Activated CD8-positive, alpha-beta T cell treated with anti-CD3 and anti-CD28 coated beads, Interleukin-2, amount 10 ng/mL, durations not matched to agents 7 days and 5 days (primary cell): ENCODE measurements at places on chromosomes 13 and 19. TPM values are rescaled to one million over a fixed set of nuclear protein-coding genes. Genes with fewer than 3 reads are reported as not detected.

F2RL3 gene
- 0.34 TPM for total RNA-seq

MEGF8 gene
- 5.0 TPM for total RNA-seq

TICAM1 gene
- total RNA-seq = 14.0 TPM

MAMSTR gene
- 1.3 TPM for total RNA-seq

SWSAP1 gene
- 3.4 TPM for total RNA-seq

GRIK5 gene
- 0.73 TPM for total RNA-seq

CD22 gene
- total RNA-seq = 0.52 TPM

CYP4F8 gene
- not detected for total RNA-seq

ZNF431 gene
- 22.6 TPM for total RNA-seq

LGALS7B gene
- total RNA-seq = not detected

- peaks cover 7% of the 10 kb centered on the region for H3K4me1 ChIP-seq
- H3K27ac ChIP-seq = no peak overlapping the region
- H3K36me3 ChIP-seq = no peaks in the 10 kb centered on the region
- H3K27me3 ChIP-seq = no peaks in the 10 kb centered on the region
These were observed 53.9 kb downstream of the MCF2L start for GRCh38 chr13:113022745-113023574.

DNA sequence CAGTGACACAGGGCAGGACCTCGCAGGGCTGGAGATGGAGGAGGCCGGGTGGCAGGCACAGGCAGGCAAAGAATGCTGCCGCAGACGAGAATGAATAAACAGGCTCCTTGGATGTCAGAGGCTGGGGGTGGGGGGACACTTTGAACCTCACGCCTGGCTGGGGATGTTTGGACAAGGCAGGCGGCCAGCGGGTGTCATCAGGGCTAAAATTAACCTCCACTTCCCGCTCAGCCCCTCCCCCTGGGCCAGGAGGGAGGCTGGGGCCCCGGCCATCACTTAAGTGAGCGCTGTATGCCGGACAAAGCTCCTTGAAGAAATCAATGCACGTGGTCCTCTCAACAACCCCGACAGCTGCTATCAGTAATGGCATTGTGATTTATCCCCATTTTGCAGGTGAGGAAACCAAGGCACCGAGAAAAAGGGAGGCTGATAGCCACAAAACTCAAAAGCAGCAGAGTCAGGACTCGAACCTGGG is 10.3 kb upstream of the FUT5 start:
- no peaks in the 10 kb centered on the region for H3K4me1 ChIP-seq
- no peak for DNase-seq
- no peak overlapping the region for H3K27ac ChIP-seq
- H3K4me3 ChIP-seq = no peak overlapping the region
- H3K27me3 ChIP-seq = peaks cover 5% of the 10 kb centered on the region

DNA sequence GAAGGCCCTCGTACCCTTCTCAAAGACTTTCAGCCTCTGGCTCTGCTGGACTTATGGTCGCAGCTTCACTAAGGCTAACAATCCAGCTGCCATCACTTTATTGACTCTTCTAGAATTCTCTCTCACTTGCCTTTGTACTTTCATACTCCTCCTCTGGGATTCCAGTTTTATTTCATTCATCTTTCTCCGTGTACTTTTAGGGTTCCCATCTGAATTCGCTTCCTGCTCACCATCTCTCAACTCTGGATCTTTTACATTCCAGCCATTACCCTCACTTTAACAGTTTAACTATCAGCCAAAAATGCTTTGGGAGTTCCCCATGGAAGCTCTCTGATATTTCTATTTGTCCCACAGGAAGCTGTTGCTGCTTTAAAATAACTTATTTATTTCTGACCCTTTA is 149.3 kb upstream of the KL start:
- DNase-seq = no peak
- no peaks in the 10 kb centered on the region for H3K27me3 ChIP-seq
- H3K36me3 ChIP-seq = peaks cover 4% of the 10 kb centered on the region
- no peaks in the 10 kb centered on the region for H3K4me1 ChIP-seq

DNA sequence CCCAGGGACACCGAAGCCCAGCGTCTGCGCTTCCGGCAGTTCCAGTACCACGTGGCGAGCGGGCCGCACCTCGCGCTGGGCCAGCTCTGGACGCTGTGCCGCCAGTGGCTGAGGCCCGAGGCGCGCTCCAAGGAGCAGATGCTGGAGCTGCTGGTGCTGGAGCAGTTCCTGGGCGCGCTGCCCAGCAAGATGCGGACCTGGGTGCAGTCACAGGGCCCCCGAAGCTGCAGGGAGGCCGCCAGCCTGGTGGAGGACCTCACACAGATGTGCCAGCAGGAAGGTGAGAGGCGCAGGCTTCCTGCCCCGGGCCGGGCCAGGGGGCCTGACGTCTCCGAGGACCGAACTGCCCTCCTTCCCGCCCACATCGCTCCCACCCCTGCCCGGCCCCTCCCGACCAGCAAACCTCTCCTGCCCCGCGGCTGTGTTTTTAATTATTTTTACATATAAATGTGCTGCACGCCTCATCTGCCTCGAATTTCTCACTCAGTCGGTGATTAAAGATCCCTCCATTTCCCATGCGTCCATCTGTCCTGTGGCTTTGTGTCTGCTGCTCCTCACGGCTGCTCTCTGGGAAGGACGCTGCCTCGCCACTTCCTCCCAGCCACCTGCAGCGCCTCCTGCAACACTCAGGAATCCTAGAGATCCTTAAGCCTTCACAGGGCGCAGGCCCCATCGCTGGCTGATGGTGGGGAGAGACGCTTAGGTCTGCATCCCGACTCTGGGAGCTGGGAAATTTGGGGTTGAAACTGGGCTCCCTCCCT is 4.3 kb downstream of the ZSCAN1 start:
- peaks cover 2% of the 10 kb centered on the region for H3K4me1 ChIP-seq
- DNase-seq = no peak
- no peak overlapping the region for H3K4me3 ChIP-seq
- H3K27me3 ChIP-seq = peaks cover 4% of the 10 kb centered on the region

GRCh38 chr19:5250127-5250659 is 90.4 kb downstream of the PTPRS start:
- H3K27me3 ChIP-seq = no peaks in the 10 kb centered on the region
- no peak for DNase-seq
- no peaks in the 10 kb centered on the region for H3K36me3 ChIP-seq
- H3K4me1 ChIP-seq = no peaks in the 10 kb centered on the region

DNA sequence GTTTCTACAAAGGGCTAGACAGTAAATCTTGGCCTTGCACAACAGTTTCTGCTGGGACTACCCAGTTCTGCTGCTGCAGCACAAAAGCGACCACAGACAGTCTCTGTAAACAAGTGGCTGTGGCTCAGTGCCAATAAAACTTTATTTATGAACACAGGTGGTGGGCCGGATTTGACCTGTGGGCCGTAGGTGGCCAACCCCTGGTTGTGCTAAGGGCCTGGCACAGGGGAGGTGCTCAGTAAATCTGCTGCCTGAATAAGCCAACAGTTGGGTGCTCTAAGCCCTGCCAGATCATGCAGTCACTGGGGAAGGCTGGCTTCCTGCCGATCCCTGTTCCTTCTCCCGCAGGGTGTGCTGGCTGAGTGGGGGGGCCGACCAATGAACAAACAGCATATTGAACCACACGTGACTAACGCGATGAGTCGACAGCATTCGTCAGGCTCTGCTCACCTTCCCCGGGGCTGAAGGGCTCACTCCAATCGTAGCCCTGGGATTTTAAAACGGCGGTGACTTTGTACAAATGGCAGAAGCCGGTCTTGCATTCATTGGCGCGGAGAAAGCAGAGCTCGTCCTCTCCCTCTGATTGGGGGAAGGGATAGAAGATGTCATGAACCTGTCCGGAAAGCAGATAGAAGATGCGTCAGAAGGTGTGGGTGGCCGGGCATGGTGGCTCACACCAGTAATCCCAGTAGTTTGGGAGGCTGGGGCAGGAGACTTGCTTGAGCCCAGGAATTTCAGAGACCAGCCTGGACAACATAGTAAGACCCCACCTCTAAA is 24.3 kb upstream of the MYDGF start:
- no peaks in the 10 kb centered on the region for H3K27me3 ChIP-seq
- H3K4me3 ChIP-seq = no peak overlapping the region
- peaks cover 2% of the 10 kb centered on the region for H3K4me1 ChIP-seq

DNA sequence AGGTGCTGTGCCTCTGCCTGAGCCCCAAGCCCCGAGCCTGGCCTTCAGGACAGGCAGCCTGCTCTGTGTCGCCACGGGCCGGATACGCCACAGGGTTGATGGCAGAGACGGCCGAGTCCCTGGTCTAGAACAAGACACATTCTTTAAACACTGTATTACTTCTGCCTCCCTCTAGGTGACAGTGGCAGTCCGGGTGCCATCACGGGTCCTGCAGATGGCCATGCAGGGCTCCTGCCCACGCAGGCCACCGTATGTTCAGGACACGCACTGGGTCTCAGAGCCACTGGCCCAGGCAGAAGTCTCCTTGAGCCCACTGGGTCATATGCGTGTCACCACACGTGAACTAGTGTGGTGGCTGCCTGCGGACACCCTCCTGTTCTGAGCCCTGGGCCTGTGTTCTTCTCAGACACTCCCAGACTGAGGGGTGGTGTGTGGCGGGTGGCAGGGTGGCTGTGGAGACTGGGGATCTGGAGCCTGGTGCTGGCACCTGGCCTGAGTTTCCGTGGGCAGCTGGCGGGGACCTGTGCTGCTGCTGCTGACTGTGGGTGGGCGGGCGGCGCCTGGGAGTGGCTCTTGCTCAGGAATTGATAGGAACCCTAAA is 4.4 kb downstream of the PLEKHJ1 start:
- no peaks in the 10 kb centered on the region for H3K27me3 ChIP-seq
- H3K4me1 ChIP-seq = peaks cover 23% of the 10 kb centered on the region
- no peak overlapping the region for H3K27ac ChIP-seq
- DNase-seq = no peak
- peaks cover 39% of the 10 kb centered on the region for H3K36me3 ChIP-seq

DNA sequence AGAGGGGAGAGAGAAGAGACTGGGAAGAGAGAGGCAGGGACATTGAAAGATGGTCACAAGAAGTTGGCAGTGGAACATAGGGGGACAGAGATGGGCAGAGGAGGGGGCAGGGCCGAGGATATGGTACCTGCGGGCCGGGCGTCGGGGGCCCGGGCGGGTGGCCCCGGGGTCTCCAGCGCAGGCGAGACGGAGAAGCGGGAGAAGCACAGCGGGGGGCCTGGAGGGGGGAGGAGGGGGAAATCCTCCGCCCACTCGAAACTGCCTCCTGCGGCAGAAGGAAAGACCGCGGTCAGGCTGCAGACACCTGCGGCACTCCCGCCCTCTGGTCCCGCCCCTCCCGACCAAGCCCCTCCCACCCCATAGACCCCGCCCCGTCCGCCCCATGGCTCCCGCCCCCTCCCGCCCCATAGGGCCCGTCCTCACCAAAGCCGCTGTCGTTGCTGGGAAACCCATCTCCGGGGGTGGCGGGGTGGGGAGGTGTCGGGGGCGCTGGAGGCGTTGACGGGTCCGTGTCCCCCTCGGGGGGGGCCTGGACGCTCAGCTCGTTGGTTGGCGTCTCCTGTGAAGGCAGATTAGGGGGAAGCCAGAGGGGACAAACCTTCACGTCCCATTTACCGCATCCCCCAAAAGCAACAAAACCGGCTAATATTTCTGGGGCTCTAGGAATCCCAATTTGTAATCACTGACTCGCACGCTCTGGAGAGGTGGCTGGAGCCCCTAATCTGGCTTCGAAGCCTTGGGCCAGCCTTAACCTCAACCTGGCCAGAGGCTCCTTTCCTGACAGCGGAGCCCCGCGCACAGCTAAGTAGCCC is 20.4 kb downstream of the LMTK3 start:
- DNase-seq = peak; percentile 68
- peak overlapping the region; percentile 28 for H3K4me3 ChIP-seq
- H3K27me3 ChIP-seq = peaks cover 31% of the 10 kb centered on the region
- H3K27ac ChIP-seq = no peak overlapping the region
- H3K36me3 ChIP-seq = no peaks in the 10 kb centered on the region

- no peaks in the 10 kb centered on the region for H3K4me1 ChIP-seq
- H3K36me3 ChIP-seq = no peaks in the 10 kb centered on the region
- H3K27ac ChIP-seq = no peak overlapping the region
- H3K27me3 ChIP-seq = peaks cover 20% of the 10 kb centered on the region
These were observed 277.9 kb downstream of the TSHZ3 start for GRCh38 chr19:31071136-31071855.

GRCh38 chr19:48500830-48501493 is 10.7 kb downstream of the LMTK3 start:
- no peak overlapping the region for H3K27ac ChIP-seq
- H3K4me1 ChIP-seq = peaks cover 25% of the 10 kb centered on the region
- no peaks in the 10 kb centered on the region for H3K27me3 ChIP-seq
- H3K36me3 ChIP-seq = no peaks in the 10 kb centered on the region
- peak overlapping the region; percentile 48 for H3K4me3 ChIP-seq
- no peak for DNase-seq

GRCh38 chr13:114258589-114258988 is 22.8 kb upstream of the UPF3A start:
- H3K4me1 ChIP-seq = peaks cover 40% of the 10 kb centered on the region
- no peaks in the 10 kb centered on the region for H3K27me3 ChIP-seq
- H3K4me3 ChIP-seq = no peak overlapping the region
- no peak overlapping the region for H3K27ac ChIP-seq

GRCh38 chr19:16180611-16181010 is 4.6 kb upstream of the FAM32A start:
- peaks cover 16% of the 10 kb centered on the region for H3K4me1 ChIP-seq
- DNase-seq = no peak
- no peak overlapping the region for H3K27ac ChIP-seq
- H3K36me3 ChIP-seq = peaks cover 6% of the 10 kb centered on the region

DNA sequence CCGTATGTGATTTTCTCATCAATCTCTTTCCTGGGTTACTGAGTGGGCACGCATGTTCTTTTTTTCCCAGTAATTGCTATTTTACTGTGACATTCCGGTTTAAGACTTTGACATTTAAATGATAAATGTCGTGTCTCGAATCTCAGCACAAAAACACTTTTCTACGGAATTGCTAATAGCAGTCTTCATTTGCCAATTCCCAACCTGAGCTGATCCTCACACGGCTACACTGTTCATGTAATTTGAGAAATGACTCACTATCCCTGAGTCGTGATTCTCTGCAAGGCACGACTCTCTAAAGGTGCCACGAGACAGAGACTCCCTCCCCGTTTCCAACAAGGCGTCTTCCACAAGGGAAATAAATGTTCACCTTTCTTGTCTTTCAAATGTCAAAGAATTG is 88.7 kb upstream of the USP29 start:
- DNase-seq = no peak
- H3K4me1 ChIP-seq = no peaks in the 10 kb centered on the region
- no peak overlapping the region for H3K27ac ChIP-seq
- no peak overlapping the region for H3K4me3 ChIP-seq
- no peaks in the 10 kb centered on the region for H3K36me3 ChIP-seq

GRCh38 chr19:37413313-37414084 is 42.6 kb downstream of the ZNF527 start:
- DNase-seq = no peak
- H3K4me3 ChIP-seq = no peak overlapping the region
- no peaks in the 10 kb centered on the region for H3K27me3 ChIP-seq

DNA sequence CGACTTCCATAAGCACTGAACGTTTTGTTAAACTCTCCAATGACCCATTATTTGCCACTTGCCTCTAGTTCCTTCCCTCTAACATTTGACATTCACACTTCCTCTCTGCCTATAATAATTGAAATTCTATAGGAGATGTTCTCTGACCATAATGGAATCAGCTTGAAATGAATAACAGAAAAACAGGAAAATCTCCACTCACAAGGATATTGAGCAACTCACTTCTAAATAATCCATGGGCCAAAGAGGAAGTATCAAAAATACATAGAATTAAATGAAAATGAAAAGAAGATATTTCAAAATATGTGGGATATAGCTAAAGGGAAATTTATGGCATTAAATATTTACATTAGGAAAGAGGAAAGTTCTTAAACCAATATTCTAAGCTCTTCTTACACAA is 3.4 kb upstream of the FCGBP start:
- no peaks in the 10 kb centered on the region for H3K27me3 ChIP-seq
- peaks cover 30% of the 10 kb centered on the region for H3K36me3 ChIP-seq
- DNase-seq = no peak
- no peak overlapping the region for H3K4me3 ChIP-seq
- peak overlapping the region; percentile 73 for H3K27ac ChIP-seq

- no peak for DNase-seq
- H3K4me1 ChIP-seq = peaks cover 20% of the 10 kb centered on the region
- H3K27ac ChIP-seq = no peak overlapping the region
- no peak overlapping the region for H3K4me3 ChIP-seq
- H3K36me3 ChIP-seq = no peaks in the 10 kb centered on the region
These were observed 14.7 kb downstream of the ATP11A start for GRCh38 chr13:112704308-112705145.
